ENCODE measurements at places on chromosomes 5 and 9.

DNA sequence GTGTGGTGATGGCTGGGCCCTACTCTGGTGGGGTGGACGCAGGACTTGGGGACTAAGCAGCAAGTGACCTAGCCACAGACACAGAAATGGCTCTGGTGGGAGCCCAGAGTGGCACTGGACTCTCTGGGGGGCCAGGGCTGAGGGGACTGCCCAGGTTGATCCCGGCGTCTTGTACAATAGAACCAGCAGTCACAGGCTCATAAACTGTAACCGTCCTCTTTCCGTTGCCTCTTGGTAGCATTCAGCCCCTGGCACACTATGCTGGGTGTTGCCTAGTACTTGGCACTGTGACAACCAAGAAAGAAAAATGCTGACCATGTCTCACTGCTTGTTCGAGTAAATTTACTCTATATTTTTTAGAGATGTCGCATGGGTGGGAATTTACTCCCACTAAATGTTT, 80.5 kb downstream of the DAB2IP start:
- no peak for DNase-seq

DNA sequence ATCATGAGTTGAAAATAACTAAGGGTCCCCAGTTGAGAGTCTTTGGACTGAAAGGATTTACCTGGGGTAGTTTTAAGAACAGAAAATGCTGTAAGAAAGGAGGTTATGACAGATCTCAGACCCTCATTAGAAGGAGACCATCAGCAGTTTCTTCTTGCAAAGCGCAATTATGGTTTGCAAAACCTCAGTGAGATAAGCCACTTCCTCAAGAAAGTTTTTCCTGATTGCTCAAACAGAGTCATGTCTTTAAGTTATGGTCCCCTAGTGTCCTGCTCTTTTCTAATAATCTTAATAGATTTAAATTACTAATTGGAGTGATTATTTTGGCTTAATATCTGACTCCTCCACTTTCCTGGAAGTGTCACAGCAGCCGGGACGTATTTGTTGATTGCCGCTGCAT, 293.2 kb upstream of the KLF4 start:
- no peak for DNase-seq

- DNase-seq = no peak
Observed at GRCh38 chr5:42645138-42645537, 111.5 kb upstream of the CCDC152 start.

- no peak for DNase-seq
Observed at GRCh38 chr5:163841-164240, 27.5 kb upstream of the LRRC14B start.

- DNase-seq = no peak
Observed at GRCh38 chr5:126810596-126811380, 33.9 kb downstream of the LMNB1 start.

DNA sequence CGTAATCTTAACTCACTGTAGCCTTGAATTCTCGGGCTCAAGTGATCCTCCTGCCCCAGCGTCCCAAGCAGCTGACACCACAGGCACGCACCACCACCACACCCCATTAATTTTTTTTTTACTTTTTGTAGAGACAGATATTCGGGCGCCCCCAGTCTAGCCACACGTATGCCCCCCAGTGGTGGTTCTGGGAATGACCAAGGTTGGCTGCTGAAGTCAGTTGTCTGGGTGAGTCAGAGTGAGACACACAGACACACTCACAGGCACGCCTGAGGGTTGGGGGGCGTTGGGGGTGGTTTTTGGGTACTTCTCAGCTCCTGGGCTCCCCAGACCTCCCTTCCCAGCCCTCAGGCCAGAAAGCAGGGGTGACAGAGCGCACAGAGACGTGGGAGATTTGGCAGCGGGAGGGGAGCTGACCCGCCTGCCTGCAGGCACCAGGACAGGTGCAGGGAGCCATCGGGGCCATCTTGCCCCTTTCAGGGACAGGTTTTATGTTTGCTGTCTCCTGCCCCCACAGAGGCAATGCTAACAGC, 4.2 kb upstream of the ENTPD8 start:
- peak; percentile 77 for DNase-seq

GRCh38 chr9:133609311-133610098, at the start of gene FAM163B:
Gene FAM163B (minus strand): TSS chr9:133609389. CDS start chr9:133580223, 29,166 bp downstream.
- DNase-seq = no peak

DNA sequence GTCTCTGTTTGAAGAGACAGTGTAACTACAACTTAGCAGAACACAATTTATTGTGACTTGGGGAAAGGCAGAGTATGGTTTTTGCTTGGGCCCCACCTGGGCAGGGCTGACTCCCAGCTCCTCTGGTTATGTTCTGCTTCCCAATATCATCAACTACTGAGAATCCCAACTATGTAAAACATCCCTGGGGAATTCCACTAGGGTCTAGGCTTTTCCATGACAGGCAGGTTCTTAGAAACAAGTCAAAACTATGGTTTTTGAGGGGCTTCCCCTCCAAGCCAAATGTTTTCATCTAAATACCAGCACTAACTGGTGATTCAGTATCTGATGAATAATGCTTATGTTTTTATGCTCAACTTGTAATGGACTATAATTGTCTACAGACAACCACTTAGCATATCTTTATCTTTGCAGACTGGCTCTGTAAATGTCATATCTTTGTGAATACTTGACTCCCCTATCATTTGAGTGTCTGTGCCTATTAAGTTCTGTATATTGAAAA, 409.5 kb downstream of the PDE4D start:
- DNase-seq = no peak

DNA sequence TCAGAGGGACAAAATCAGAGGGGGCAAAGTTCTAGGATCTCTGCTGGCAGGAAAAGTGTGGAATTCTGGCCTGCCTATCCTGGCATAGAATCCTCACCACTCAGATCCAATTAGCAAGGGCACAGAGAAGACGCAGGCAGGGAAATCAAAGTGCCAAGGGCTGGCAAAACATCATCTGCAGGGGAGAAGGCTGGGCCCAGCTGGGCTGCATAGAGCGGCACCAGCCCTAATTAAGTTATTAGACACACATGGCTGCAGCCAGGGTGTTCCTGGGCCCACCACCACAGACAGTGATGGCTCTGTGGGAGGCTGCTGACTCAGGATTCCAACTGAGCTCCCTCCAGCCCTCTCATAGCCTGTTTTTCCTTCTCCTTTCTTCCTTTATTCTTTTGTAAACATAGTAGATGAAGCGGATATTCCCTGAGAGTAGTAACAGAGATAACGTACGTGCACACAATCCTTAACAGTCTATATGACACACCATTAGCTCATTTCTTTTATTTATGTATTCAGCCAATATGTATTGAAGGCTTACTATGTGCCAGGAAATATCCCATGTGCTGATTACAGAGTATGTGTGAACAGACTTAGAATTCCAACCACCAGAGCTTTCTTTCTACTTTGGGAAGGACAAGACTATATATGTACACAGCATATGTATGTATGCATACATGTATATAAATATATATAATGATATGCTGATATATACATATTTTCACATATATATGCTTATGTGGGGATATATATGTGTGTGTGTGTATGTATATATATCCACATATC, 236.1 kb downstream of the ASTN2 start:
- DNase-seq = no peak

DNA sequence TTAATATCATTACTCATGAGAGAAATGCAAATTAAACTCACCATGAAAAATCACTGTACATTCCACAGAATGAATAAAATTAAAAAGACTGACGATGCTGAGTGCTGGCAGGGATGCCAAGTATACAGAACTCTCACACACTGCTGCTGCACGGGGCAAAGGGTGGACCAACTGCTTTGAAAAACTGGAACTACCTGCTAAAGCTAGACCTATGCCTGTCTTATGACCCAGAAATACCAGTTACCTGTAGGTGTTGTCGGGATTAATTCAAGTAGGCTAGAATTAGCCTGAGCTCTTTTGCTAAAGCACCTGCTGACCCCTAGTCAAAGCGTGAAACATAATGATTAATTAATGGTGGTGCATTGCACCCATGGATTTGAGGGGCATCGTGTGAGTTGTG, 36.5 kb upstream of the ANKRD18A start:
- DNase-seq = no peak

GRCh38 chr5:169416583-169417196, 115.8 kb upstream of the SLIT3 start:
- DNase-seq = no peak

- no peak for DNase-seq
Observed at GRCh38 chr5:94544031-94544650, 74.3 kb downstream of the KIAA0825 start.

GRCh38 chr9:100498592-100498991, 25.6 kb downstream of the TMEFF1 start:
- DNase-seq = no peak

GRCh38 chr5:95862671-95863382, 40.3 kb upstream of the GLRX start:
- no peak for DNase-seq

DNA sequence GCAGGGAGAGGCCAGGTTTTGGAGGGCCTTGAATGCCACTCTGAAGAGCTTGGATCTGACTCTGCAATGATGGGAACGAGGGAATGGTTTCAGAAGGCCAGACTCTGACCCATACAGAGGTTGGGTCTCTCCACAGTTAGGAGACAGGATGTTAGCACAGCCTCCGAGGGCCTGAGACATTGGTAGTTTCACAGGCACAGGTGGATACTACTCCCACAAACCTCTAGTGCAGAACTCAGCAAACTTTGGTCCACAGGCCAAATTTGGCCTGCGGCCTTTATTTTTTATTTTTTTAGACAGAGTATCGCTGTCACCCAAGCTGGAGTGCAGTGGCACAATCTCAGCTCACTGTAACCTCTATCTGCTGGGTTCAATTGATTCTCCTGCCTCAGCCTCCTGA, 2.9 kb downstream of the GNPDA1 start:
- DNase-seq = no peak

GRCh38 chr5:179610109-179610902, 13.2 kb downstream of the HNRNPH1 start:
- DNase-seq = no peak

- DNase-seq = no peak
Observed at GRCh38 chr5:150066901-150067396, 19.4 kb downstream of the CSF1R start.

- no peak for DNase-seq
Observed at GRCh38 chr5:177128551-177128981, 5.0 kb upstream of the NSD1 start.

GRCh38 chr9:89854715-89855475, 250.1 kb downstream of the GADD45G start:
- no peak for DNase-seq

DNA sequence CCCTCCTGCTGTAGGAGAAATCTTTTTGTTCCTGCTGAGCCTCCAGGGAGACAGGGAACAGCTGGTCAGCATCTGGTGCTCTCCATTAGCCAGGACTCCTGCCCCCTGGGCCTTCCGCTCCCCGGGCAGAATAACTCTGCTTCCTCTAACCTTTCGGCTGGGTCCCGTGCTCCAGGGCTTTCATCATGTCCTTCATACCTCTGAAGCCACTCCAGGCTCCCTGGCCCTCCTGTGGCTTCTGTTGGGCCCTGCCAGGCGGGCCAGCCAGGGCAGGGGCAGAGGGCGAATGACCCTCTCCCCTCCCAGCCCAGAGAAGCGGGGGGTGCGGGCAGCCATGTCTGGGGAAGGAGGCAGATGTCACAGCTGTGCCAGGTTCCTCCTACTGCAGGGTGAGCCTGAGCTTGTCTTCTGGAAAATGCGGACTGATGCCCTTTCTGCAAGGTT, 81.7 kb upstream of the LMX1B start:
- no peak for DNase-seq

GRCh38 chr9:119898316-119898715, 529.1 kb upstream of the BRINP1 start:
- DNase-seq = no peak

GRCh38 chr9:22078081-22078480, 69.0 kb upstream of the CDKN2B start:
- no peak for DNase-seq

DNA sequence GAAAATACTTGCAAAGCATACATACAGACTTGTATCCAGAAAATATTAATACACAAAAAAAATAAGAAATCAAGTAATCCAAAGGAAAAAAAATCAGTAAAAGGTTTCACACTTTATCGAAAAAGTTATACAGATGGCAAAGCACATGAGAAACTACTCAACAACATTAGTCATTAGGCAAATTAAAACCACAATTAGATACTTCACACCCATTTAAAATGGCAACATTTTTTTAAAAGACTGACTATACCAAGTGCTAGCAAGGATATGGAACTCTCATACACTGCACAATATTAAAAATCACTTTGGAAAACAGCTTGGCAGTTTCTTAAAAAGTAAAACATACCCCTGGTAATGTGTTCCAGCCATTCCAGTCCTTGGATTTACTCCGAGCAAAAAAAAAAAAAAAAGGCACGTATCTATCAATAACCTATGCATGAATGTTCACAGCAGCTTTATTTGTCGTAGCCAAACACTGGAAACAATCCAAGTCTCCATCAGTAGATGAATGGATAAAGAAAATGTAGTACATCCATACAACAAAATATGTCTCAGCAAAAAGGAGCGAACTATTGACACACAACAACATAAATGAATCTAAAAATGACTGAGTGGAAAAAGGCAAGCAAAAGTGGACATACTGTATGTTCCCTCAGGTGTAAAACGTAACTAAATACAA, 66.0 kb downstream of the GNAQ start:
- DNase-seq = no peak

- no peak for DNase-seq
Observed at GRCh38 chr5:8050616-8051175, 181.7 kb downstream of the MTRR start.

DNA sequence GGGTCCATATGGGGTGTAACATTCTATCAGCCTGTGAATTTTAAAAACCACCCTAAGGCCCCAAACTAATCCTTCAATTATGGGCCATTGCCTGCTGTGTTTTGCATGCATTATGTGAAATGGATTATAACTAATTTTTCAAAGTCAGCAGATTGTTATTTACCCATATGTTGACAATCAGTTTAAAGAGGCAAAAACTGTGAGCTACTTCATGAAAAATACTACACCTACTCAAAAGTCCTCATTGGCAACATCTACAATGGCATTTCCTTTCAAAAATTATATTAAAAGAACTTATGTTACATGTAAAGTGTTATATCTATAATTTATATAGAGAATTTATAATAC, 49.0 kb upstream of the KIF2A start:
- no peak for DNase-seq

DNA sequence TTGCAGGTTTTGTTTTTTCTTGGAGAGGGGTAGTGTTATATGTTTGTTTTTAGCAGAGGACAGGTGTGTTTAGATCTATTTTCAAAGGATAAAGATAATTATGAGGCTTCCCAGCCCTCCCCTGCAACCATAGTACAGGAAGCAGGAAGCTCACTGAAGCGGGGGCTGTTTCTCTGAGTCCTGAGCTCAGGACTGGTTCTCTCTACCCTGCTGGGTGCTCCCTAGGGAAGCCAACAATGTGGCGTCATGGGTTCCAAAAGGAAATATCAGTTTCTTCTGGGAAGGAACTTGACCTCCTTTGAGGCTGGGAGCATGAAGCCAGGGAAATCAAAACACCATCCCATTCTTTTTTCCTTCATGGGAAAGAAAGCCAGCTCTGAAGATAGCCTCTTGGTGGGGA, 62.2 kb downstream of the RAD23B start:
- DNase-seq = no peak

DNA sequence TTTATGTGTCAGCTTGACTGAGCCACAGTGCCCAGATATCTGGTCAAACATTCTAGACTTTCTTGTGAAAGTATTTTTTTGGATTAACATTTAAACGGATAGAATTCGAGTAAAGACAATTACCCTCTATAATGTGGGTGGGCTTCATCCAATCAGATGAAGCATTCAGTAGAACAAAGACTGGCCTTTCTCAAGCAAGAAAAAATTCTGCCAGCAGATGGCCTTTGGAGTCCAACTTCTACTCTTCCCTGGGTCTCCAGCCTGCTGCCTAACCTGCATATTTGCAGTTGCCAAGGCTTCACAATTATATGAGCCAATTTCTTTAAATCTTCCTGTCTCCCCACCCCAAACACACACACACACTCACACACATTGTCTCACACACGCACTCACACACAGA, 86.4 kb downstream of the MED10 start:
- no peak for DNase-seq
